ENCODE measurements at places on chromosomes 4 and X.

DNA sequence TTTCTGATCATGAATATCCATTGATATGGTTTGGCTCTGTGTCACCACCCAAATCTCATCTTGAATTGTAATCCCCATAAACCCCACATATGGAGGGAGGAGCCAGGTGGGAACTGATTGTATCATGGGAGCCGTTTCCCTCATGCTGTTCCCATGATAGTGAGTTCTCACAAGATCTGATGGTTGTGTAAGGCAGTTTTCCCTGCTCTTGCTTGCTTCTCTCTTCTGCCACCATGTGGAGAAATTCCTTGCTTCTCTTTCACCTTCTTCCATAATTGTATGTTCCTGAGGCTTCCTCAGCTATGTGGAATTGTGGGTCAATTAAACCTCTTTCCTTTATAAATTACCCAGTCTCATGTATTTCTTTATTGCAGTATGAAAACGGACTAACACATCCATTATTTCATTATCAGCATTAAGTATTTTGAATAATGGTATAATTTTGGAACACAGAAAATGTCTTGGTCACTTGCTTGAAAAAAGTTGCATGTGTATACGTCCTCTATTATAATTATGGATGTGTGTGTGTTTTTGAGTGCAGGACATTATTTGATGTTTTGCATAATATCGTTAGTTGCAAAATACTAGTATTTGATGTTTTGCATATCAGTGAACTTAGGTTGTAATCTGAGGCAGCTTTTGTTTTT is 334.6 kb downstream of the PCDH10 start:
- no peak for DNase-seq

GRCh38 chrX:149950681-149951080 is 12.4 kb upstream of the EOLA2 start:
- no peak for DNase-seq

DNA sequence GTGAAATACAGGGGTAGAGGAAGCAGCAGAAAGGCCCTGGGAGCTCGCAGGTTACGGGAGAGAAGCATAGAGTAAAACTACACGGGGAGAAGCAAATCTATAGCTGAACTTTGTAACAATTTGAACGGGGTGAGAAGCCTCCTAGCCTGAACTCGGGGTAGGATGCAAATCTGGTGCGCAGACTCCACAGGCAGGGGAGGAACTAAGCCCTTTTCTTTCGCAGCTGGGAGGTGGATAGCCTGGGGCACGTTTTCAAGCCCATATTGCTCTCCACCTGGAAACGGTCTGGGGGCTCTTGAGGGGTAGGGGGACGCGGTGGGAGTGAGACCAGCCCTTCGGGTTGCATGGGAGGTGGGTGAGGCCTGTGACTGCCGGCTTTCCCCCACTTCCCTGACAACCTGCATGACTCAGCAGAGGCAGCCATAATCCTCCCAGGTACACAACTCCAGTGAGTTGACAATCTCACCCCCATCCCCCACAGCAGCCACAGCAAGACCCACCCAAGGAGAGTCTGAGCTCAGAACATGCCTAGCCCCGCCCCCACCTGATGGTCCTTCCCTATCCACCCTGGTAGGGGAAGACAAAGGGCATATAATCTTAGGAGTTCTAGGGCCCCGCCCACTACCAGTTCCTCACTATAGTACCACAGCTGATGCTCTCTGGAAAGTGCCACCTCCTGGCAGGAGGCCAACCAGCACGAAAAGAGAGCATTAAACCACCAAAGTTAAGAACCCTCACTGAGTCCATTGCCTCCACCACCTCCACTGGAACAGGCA is 29.9 kb downstream of the SOWAHB start:
- no peak for DNase-seq

DNA sequence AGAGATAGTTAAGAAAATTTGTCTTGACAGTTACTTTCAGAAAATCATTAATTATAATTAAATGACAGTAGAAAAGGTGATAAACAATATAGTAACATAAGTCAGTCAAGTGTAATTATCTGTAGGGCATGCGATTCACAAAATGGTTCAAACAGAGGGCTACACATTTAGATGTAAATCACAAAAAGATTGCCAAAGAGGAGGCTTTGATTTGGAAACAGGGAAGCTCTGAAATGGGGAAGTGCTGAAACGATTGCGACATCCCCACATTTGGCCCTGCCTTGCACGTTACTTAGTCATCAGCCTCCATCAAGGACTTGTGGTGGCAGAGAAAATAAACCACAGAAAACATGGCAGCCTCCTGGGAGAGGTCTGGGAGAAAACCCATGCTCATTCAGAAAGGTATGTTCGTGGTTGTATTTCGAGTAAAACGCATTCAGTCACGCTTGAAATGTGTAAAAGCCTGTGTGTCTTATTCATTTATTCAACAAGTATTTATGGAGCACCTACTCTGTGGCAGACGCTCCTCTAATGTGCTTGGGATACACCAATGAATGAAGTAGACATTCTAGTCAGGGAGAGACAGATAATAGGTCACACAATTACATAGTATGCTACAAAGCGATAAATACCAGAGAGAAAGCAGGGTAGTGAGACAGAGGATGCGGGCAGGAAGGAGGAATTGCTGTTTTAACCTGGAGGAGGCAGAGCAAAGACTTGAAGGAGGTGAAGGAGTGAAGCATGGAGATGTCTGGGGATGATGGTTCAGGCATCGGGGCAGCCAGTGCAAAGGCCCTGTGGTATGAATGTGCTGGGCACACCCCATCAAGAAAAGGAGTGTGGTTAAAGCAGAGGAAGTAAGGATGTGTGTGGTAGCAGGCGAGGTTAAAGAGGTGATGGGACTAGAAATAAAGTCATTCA is 7.8 kb downstream of the RBM47 start:
- no peak for DNase-seq

GRCh38 chr4:71487344-71487920 is 148.6 kb downstream of the SLC4A4 start:
- no peak for DNase-seq

- DNase-seq, result no peak
Measured at GRCh38 chr4:153728151-153728550, 31.7 kb downstream of the RNF175 start.

DNA sequence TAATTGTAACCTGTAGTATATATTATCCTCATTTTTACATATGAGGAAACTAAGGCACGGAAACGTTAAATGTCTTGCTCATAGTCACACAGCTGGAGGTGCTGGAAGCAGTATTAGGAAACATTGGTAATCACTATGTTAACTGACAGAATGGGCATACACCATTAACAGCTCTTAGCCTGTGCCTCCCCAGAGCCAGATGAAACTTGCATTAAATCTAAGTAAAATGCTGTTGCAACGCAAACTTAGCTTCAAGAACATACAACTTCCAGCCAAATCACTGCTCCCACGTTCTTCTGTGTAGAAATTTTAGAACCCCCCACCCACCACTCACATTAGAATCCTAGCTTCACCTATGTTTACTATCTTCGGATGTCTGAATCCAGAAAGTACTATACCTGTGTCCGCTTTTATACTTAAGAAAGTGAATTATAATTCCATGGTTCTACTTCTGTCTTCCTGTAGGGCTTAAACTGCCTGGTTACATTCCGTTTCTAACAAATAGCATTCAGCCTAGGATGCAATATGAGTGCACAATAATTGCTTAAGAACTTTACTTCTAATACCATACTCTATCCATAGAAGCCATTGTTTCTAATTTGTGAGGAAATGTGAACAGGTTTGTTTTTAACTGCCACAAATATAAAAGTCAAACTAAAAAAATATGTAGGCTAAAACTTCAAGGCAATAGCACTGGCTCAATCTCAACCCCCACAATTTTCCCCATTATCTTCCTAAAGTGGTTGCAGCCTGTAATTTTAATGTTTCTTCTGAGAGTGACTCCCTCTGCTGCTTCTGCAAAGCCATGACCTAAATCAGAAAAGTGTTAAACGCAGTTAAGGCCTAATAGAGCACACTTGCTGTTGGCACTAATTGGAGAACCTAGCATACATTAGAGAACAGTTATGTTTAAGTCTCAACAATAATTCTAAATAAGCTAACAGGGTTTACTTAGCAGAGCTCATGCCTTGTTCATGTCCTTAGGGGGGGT is 4.4 kb downstream of the UNC5C start:
- no peak for DNase-seq

DNA sequence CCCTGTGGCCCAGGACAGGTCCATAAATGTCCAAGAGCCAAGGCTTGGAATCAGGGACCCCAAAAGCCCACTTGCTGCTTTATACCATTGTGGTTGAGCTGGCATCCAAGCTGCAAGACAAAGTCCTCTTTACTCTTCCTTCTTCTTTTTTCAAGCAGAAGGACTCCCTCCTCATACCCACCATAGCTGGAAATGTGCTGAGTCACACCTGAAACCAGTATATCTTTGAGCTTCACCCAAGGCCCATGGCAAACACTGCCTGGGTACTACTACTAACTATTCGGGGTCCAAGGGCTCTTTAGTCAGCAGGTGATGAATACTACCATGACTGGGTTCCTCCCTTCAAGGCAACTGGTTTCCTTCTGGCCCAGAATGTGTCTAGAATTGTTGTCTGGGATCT is 37.3 kb upstream of the NMU start:
- DNase-seq, result no peak

GRCh38 chrX:29851857-29852605 is 363.3 kb upstream of the MAGEB2 start:
- no peak for DNase-seq

DNA sequence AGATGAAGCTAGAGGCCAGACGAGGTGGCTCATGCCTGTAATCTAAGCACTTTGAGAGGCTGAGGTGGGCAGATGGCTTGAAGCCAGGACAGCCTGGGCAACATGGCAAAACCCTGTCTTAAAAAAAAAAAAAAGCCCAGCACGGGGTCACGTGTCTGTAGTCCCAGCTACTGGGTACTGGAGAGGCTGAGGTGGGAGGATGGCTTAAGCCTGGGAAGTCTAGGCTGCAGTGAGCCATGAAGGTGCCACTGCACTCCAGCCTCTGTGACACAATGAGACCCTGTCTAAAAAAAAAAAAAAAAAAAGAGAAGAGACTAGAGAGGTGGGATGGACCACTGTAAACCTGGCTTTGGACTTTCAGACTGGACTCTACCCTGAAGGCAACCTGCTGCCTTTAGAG is 10.7 kb upstream of the LRBA start:
- no peak for DNase-seq

DNA sequence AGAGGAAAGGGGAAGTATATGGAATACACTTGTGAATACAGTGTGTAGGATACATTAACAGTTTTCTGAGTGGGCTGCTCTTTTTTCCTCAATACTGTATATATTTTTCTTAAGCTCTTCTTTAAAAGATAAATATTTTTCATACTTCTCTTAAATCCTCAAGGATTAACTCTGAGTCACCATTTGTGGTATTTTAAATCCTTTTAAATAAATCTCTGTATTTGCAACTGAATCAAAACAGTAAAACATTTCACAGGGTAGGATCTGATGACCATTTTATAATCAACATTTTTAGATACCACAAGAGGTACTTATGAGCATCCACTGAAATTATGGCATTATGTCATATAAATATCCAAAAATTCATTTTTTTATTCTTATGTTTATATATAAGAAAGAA is 87.6 kb downstream of the GAB1 start:
- DNase-seq, result no peak

DNA sequence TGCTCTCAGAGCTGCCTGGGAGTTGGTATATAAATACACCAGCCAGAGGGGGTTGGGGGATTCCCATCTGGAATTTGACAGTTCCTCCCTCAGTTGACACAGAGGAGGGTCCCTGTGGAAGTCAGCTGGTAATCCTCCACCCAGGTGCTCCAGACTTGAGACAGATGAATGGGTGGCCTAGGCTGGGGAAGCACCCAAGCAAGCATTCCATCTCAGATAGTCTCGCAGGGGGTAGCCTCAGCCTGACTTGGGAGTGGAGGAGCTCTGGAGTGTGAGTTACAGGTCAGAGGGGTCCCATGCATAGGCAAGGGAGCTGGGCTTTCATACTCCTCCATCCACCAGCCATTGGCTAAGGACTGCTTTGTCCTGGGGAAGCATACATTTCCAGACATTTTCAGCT is 229.3 kb upstream of the BCOR start:
- DNase-seq, result no peak

DNA sequence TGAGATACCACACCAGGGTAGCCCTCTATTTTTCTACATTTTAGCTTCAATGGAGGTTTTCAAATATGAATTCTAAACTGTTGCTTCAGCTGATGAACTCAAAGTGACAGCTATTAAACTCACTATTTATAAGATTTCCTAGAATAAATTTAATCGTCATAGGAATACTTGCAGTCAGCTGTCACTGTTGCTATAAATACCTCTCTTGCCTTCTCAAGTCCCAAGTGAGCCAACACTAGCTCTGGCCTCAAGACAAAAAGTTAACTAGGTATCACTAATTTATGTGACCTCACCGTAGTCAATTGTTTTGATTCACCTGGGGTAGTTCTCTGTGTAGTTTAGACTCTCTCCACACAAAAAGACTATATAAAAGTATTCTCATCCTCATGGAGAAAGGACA is 34.3 kb upstream of the PROM1 start:
- no peak for DNase-seq
